ENCODE measurements at places on chromosomes 6 and 20.

DNA sequence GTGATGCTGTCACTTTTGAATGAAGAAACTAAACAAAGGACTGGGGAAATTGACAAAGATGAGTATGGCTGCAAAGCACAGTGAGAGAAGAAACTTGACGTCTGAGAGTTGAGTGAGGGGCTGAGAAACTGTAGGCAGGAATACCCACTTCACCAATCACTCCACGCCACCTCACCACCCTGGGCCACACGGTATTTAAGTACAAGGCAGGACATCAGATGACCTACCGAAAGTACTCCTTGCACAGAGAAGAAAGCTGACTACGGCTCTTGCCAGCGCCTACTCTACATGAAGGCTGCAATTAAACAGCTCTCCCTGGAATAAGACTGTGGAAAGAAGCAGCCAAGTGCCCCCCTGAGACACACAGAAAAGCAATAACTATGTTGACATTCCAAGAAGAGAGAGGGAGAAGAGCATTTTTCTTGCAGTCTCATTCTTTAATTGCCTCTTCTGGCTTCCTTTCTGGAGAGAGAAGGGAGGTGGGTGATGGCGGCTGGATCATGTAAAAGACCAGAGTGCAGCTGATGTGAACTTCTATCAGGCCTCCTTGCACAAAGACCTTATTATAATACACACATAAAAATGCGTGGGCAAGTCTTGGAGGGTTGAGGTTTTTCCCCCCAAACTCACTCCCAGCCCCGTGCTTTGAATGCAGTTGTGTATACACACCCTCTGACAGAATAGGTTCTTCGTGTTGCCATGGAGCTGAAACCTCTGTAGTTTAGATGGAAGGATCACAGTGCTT, 44.6 kb downstream of the HIVEP2 start:
- DNase-seq, result no peak

DNA sequence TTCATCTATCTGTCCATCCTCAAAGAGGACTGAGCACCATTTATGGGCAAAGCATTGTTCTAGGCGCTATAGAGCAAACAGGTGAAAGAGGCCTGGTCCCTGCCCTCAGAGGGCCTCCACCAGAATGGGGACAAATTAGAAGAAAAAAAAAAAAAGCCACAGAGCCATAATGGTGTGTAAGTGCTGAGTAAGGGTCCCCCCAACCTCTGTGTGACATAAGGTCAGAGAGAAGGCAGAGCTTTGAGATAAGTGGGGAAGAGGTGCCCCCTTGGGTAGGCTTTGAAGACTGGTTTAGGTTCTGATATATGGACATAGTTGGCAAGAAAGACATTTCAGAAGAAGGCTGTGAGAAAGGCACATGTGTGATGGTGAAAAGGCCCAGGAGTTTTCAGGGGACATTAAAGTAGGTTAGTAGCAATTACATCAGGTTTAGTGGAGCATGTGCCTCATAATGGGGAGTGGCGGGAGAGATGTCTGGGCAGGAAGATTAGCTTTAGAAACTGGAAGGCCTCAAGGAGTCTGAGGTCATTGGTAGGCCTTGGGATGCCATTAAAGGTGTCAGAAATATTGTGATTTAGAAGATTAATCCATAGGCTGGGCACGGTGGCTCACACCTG, 15.3 kb upstream of the ZBTB9 start:
- DNase-seq, result no peak

GRCh38 chr6:73180763-73181619, 44.3 kb downstream of the KHDC1L start:
- DNase-seq, result no peak

DNA sequence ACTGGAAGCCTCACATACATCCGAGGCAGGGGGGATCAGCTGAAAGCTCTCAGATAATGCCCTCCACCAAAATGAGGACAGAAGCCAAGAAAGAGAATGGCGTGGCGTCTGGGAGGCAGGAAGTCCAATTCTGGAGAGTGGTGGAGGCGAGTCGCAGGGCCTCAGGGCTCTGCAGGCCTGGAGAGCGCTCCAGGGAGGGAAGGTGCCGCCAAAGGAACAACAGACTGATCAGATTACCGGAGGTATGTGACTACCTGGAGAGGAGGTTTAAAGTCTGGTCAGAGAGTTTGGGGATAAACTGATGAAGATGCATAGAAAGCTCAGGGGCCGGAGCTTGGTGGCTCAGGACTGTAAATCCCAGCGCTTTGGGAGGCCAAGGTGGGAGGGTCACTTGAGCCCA, 11.2 kb upstream of the IP6K3 start:
- DNase-seq, result no peak

- no peak for DNase-seq
Measured at GRCh38 chr6:54108271-54108670, 3.0 kb upstream of the MLIP start.

DNA sequence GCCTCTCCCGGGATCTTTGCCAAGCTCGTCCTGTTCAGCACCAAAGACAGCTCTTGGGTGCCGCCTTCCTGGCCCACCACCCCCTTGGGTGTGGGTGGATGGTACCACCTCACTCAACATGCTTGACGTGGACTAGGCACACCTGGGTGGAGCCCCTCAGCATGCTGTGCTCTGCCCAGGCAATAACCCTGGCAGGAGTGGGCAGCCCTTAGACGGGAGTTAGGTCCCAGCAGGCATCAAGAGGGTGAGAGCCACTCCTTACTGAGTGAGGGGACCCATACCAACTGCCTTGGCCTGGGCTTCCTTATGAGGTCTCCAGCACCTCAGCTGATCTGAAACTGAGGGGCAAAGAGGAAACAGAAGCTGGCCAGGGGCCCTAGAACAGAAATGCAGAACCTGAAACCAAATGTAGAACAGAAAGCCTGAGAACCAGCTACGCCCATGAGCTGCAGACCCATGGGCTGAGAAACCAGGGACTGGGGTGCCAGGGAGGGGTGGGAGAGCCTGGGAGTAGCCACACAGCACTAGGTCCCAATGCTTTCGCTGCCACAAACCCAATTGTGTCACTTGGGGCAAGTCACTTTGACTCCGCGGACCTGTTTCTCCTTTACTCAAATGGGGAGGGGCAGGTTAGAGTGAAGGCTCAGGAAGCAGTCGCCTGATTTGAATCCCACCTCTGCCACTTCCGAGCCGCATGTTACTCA, 2.0 kb downstream of the FGD2 start:
- no peak for DNase-seq
